ENCODE measurements at places on chromosomes 2 and 18.

DNA sequence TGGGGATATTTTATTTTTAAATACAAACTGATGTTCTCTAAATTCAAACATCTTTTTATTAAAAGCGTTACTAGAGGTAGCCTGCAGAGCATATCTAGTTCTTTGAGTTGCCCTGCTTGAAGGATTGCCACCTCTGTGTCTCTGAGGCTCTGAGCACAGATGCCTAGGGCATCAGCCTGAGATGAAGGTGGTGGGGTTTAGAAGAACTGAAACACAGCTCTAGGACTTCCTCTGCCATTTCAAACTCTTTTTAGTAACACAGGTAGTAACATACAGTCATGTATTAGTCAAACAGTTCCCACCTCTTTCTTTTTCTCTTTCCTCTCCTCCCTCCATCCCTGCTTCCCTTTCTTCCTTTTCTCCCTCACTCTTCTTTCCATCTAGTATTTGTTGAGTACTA, 57.6 kb downstream of the TTC21B start:
- H3K36me3 ChIP-seq = 0 out of 2 replicates have a peak, but pooled peaks cover 10% of the 10 kb centered on the region
- H3K27me3 ChIP-seq = no peaks in the 10 kb centered on the region
- H3K4me3 ChIP-seq = no peak overlapping the region
- no peak for DNase-seq
- no peaks in the 10 kb centered on the region for H3K4me1 ChIP-seq

DNA sequence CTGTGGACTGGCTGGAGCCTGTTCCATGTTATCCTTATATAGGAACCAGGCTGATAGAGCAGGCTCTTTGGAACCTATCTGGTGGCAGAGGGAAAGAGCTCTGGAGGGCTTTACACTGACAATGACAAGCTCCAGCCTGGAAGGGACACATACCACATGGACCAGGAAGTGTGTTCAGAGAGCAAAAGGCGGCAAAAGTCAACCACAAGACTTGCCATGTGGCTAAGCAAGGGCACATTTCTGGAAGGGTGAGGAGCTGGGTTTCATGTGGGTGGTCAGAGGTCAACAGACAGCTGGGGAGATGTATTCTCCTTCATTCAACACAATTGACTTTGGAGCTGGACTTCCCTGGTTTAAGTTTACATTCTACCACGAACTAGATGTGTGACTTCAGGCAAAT, 325.2 kb downstream of the DYSF start:
- H3K36me3 ChIP-seq = no peaks in the 10 kb centered on the region
- H3K27me3 ChIP-seq = no peaks in the 10 kb centered on the region
- H3K27ac ChIP-seq = no peak overlapping the region
- no peaks in the 10 kb centered on the region for H3K4me1 ChIP-seq

DNA sequence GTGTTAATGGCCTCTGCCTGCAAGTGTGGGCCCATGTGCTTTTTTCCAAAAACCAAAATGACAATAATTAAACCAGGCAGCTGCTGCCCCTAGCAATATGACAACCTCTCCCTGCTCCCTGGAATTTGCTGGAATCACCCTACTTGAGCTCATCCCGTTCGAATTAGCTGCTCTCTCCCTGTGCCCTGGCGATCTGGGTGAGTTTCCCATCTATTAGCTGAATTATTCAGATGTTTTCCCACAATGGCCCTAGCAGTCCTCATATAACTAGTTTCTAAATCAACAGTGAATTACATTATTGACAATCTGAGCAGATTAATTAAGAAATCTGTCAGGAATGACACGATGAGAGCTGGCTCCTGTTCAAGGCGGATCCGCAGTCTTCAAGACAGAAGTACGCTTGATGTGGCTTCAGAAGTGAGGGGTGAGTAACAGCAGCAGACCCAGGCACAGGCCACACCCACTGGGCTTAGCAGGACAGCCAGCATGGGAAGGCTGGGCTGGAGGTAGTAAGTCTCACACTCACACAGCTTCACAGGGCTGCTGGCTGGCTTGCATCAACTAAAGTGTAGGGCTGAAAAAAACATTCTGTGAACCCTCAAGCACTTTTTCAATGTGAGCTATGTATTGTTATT, 366.2 kb upstream of the ID2 start:
- DNase-seq = peak; percentile 22
- H3K4me1 ChIP-seq = no peaks in the 10 kb centered on the region

GRCh38 chr2:38620282-38620977, 17.7 kb upstream of the HNRNPLL start:
- no peak for DNase-seq
- no peak overlapping the region for H3K4me3 ChIP-seq
- no peaks in the 10 kb centered on the region for H3K4me1 ChIP-seq
- H3K27ac ChIP-seq = no peak overlapping the region

DNA sequence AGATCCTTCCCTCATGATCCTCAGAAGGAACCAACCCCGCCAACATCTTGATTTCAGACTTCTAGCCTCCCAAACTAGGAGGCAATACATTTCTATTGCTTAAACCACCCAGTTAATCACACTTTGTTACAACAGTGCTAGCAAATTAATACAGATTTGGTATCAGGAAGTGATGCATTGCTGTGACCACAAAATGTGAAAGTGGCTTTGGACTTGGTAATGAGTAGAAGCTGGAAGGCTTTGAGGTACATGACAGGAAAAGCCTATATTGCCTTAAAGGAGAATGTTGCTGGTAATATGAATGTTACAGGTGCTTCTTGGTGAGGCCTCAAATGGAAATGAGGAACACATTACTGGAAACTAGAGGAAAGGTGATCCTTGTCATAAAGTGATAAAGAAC, 260.3 kb downstream of the SATB2 start:
- H3K27me3 ChIP-seq = no peaks in the 10 kb centered on the region
- no peaks in the 10 kb centered on the region for H3K4me1 ChIP-seq
- DNase-seq = no peak
- H3K4me3 ChIP-seq = no peak overlapping the region

- H3K27me3 ChIP-seq = peaks cover 23% of the 10 kb centered on the region
- H3K27ac ChIP-seq = no peak overlapping the region
- H3K36me3 ChIP-seq = no peaks in the 10 kb centered on the region
- DNase-seq = no peak
- peaks cover 22% of the 10 kb centered on the region for H3K4me1 ChIP-seq
Measured at GRCh38 chr18:62325806-62326645, 916 bp downstream of the TNFRSF11A start.

- H3K4me1 ChIP-seq = no peaks in the 10 kb centered on the region
- H3K27ac ChIP-seq = no peak overlapping the region
- no peak overlapping the region for H3K4me3 ChIP-seq
- DNase-seq = no peak
- no peaks in the 10 kb centered on the region for H3K27me3 ChIP-seq
Measured at GRCh38 chr2:205865905-205866441, 183.7 kb downstream of the NRP2 start.

DNA sequence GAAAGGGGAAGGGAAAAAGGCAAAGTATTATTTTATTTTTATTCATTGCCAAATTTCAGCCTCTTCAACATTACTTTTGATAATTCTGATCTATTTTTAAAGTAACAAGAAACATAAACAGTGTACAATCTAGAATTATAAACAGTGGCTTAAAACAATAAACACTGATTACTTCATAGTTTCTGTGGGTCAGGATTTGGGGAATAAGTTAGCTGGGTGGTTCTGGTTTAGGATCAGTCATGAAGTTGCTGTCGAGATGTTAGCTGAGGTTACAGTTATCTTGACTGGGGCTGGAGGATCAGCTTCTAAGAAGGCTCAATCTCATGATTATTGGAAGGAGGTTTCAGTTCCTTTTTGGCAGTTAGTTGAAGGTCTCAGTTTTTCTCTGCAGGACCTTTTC, 109.2 kb downstream of the SCN2A start:
- H3K27me3 ChIP-seq = no peaks in the 10 kb centered on the region
- no peaks in the 10 kb centered on the region for H3K4me1 ChIP-seq

GRCh38 chr2:217993817-217994463, 8.9 kb downstream of the TNS1 start:
- H3K36me3 ChIP-seq = no peaks in the 10 kb centered on the region
- no peak overlapping the region for H3K4me3 ChIP-seq
- no peaks in the 10 kb centered on the region for H3K4me1 ChIP-seq
- H3K27ac ChIP-seq = no peak overlapping the region
- peak; percentile 93 for DNase-seq
- no peaks in the 10 kb centered on the region for H3K27me3 ChIP-seq

GRCh38 chr2:29351248-29351647, 236.0 kb downstream of the CLIP4 start:
- H3K4me3 ChIP-seq = no peak overlapping the region
- no peak for DNase-seq
- no peaks in the 10 kb centered on the region for H3K36me3 ChIP-seq
- H3K27me3 ChIP-seq = no peaks in the 10 kb centered on the region

GRCh38 chr2:1976112-1976511, 231.8 kb upstream of the PXDN start:
- H3K4me3 ChIP-seq = no peak overlapping the region
- peaks cover 8% of the 10 kb centered on the region for H3K4me1 ChIP-seq
- no peaks in the 10 kb centered on the region for H3K36me3 ChIP-seq

DNA sequence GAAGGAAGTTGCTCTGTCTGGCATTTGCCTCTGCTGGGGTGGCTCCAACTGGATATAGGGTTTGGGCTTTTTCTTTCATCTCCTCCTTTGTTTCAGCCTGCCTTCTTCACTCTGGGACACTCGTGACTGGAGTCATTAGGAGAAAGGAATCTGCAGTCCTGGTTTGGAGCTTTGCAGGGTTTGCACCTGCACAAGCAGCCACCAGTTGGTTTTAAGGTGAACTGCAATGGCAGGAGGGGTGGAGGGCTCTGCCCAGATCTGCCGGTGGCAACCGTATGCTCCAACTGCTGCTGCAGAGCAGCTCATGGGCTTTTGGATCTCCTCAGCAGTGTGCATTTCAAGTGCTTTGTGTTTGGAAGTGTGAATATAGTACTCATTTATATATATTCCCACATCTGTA, 131.3 kb upstream of the MGAT5 start:
- no peak for DNase-seq
- H3K27ac ChIP-seq = no peak overlapping the region
- 0 out of 2 replicates have a peak overlapping the region, but pooled peaks have one; percentile 20 for H3K4me3 ChIP-seq
- H3K4me1 ChIP-seq = peaks cover 15% of the 10 kb centered on the region
- H3K36me3 ChIP-seq = no peaks in the 10 kb centered on the region
- peaks cover 3% of the 10 kb centered on the region for H3K27me3 ChIP-seq

GRCh38 chr2:62176801-62177200, 19.1 kb upstream of the B3GNT2 start:
- H3K27me3 ChIP-seq = no peaks in the 10 kb centered on the region
- H3K36me3 ChIP-seq = no peaks in the 10 kb centered on the region
- DNase-seq = no peak
- no peak overlapping the region for H3K4me3 ChIP-seq
- no peaks in the 10 kb centered on the region for H3K4me1 ChIP-seq
- H3K27ac ChIP-seq = no peak overlapping the region

DNA sequence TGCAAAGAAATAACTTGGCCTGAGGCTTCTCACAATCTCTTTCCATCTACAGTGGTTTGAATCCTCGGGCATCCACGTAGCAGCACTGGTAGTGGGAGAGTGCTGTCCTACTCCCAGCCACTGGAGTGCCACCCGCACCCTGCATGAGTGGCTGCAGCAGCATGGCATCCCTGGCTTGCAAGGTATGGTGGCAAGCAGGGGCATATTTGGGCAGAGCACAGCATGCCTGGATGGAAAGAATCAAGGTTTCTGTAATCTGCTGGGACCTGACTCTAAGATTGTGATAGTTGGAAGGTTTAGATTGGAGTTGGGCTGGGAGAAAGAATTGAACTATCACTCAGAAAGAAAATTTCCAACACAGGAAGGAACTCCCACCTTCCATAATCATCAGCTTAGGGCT, 4.0 kb downstream of the CAD start:
- H3K4me3 ChIP-seq = no peak overlapping the region
- peaks cover 2% of the 10 kb centered on the region for H3K4me1 ChIP-seq
- DNase-seq = no peak
- peaks cover 66% of the 10 kb centered on the region for H3K36me3 ChIP-seq
- H3K27me3 ChIP-seq = no peaks in the 10 kb centered on the region

DNA sequence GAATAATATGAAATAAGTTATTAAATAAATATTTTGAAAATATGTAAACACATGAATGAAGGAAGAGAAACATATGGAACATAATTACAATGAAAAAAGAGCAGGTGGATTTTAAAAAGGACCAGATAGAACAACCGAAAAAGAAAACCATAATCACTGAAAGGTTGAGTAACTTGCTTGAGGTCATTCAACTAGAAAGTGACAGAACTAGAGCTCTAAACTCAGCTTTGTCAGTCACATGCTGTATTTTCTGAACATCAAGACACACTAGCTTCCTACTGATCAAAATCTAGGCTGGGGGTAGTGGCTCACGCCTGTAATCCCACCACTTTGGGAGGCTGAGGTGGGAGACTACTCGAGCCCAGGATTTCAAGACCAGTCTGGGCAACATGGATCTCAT, 30.0 kb upstream of the ITGAV start:
- H3K27me3 ChIP-seq = no peaks in the 10 kb centered on the region
- no peak overlapping the region for H3K4me3 ChIP-seq
- no peak for DNase-seq

- no peaks in the 10 kb centered on the region for H3K27me3 ChIP-seq
- H3K27ac ChIP-seq = no peak overlapping the region
- no peak overlapping the region for H3K4me3 ChIP-seq
- peaks cover 5% of the 10 kb centered on the region for H3K4me1 ChIP-seq
- no peaks in the 10 kb centered on the region for H3K36me3 ChIP-seq
- no peak for DNase-seq
Measured at GRCh38 chr18:23336101-23336500, 117.0 kb upstream of the RIOK3 start.

- H3K36me3 ChIP-seq = no peaks in the 10 kb centered on the region
- no peak overlapping the region for H3K4me3 ChIP-seq
- no peak overlapping the region for H3K27ac ChIP-seq
- no peaks in the 10 kb centered on the region for H3K27me3 ChIP-seq
- DNase-seq = no peak
Measured at GRCh38 chr18:6920099-6920955, 190.8 kb downstream of the ARHGAP28 start.

GRCh38 chr2:40346535-40347354, 105.1 kb downstream of the SLC8A1 start:
- no peak for DNase-seq
- no peak overlapping the region for H3K4me3 ChIP-seq
- H3K27ac ChIP-seq = no peak overlapping the region
- no peaks in the 10 kb centered on the region for H3K27me3 ChIP-seq

- H3K27me3 ChIP-seq = no peaks in the 10 kb centered on the region
- H3K27ac ChIP-seq = no peak overlapping the region
- H3K4me1 ChIP-seq = peaks cover 2% of the 10 kb centered on the region
- no peak for DNase-seq
- no peaks in the 10 kb centered on the region for H3K36me3 ChIP-seq
Measured at GRCh38 chr2:16625759-16626158, 39.9 kb downstream of the CYRIA start.

- H3K36me3 ChIP-seq = peaks cover 1% of the 10 kb centered on the region
- H3K27ac ChIP-seq = no peak overlapping the region
Measured at GRCh38 chr2:74149247-74149525, 1.5 kb upstream of the BOLA3 start.
